ENCODE measurements at places on chromosomes 16 and 17.

- DNase-seq: no peak
Measured at GRCh38 chr17:3803308-3803640, 2.3 kb upstream of the ITGAE start.

DNA sequence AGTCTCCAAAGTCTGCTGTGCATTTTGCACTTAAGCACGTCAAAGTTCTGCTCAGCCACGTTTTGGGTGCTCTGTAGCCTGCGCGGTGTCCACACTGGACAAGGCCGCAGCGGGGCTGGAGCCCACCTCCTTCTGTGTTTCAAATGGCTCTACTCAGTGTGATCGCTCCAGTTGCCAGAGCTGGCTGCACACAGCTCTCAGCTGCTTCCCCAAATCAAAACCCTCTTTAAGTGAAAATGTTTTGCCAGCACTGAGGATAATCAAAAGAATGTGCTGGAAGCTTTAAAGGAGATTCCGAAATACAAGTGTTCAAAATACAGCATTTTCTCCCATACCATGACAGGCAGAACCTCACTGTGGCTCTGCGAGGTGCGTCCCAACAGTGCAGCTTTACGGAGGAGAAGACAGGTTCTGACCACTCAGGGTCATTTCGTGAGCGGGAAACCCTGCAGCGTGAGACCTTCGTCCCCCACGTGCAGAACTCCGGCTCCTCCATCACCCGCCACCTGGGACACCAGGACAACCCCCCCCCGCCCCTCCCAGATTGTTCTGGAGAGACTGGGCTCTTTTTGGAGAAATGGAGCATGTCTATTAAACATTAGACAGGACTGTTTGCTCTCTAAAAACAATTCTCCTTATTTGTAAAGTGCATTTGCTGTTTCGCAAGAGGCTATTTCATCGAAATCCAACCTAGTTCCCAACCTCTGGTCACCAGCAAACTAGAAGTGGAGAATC, 16.6 kb downstream of the TBC1D16 start:
- no peak for DNase-seq

- no peak for DNase-seq
Measured at GRCh38 chr16:87956365-87957231, 5.4 kb downstream of the BANP start.

DNA sequence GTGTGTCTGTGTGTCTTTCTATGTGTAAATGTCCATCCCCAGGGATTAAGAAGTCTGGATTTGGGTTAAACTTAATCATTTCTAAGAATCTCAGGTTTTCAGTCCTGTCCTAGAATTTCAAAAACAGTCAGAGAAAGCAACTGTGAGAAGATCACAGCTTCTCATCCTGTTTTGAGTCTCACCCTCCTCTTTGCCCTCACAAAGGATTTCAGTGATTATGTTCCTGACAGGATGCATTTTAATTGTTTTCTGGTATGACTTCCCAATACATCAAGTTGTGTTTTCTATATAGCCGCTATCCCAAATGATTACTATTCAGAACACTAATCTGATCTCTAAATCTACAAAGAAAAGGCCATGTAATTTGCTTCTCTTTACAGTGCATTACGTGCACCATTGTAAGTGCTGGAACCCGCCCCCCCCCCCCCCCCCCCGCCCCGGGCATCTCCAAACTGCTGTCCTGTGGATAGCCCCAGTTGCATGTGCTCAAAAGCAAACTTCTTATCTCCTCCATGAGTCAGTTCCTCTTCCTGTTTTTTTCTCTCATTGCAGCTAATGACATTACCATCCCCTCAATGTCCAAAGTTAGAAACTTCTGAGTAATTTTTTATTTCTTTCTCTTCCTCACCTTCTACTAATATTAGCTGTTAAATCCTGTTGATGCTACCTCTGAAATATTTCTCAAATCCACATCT, 73.9 kb downstream of the CDH13 start:
- no peak for DNase-seq

GRCh38 chr17:42584880-42585279, 7.4 kb upstream of the PSMC3IP start:
- DNase-seq: no peak

DNA sequence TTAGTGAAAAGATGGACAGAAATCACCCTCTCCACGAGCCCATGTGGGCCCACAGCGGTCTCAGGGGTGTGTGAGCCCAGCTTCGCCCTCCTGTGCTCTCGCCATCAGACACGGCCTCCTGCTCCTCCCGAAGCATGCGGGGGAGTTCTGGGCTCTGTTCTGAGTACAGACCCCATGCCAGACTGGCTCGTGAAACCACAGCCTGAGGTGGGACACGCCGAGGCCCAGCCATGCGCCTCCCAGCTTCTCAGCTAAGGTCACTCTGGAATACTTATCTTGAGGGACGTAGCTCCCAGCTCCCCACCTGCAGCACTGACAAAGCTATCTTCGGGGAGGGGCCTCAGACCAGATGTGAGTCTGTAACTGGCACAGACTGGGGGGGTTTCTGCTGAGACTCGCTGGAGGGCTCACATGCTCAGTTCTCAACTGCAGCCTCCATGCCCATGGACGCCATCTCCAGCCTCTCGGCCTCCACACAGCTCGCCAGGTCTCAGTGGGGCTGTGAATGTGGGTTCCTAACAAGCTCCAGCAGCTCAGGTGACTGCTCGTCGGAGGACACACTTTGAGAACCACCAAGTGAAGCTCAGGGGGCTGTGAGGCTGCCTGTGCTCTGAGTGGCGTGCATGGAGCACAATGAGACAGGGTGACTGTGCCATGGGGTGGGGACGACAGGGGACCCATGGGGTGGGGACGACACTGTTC, 95.2 kb downstream of the ZNF778 start:
- DNase-seq: no peak

GRCh38 chr17:33373273-33373672, 80.2 kb upstream of the ASIC2 start:
- DNase-seq: no peak

DNA sequence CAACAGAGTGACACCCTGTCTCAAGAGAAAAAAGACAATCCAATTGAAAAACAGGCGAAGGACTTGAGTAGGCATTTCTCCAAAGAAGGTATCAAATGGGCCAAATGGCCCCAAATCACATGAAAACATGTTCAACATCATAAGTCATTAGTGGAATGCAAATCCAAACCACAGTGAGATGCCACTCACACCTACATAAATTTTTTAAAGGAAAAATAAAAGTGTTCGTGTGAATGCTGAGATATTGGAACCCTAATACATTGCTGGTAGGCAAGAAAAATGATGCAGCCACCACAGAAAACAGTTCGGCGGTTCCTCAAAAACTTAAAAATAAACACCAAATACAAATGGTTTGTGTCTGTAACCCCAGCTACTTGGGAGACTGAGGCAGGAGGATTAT, 45.2 kb downstream of the PIGL start:
- DNase-seq: no peak

GRCh38 chr16:22764662-22765327, 49.2 kb upstream of the HS3ST2 start:
- no peak for DNase-seq

DNA sequence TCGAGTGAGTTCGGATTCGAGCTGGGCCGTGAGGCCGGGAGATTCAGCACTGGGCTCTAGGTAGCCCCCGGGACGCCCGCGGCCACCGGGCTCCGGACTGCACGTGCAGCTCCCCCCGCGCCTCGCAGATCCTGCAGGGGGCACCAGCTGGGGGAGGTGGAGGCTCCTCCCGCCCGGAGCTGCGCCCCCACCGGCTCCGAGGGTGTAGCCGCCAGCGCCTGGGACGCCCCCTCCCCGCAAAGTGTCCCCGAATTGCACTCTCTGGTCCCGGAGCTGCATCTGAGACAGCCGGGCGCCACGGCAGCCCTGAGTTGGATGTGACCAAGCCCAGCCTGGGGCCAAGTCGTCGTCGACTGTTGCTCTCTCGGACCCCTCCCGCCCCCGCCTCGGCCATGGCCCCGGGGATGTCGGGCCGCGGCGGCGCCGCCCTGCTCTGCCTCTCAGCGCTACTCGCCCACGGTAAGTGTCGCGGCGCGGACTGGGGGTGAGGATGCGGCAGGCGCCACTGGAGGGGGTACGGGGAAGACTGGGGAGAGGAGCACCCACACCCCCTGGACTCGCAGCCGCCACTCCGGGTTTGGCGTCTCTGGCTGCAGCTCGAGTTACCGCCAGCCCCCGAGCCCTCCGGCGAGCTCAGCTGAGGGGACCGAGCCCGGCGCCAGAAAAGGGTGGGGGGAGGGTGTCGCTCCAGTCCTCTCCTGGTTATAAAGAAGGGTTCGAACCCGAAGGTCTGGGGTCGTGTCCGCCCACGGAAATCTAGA, 1.5 kb downstream of the TMEM132E start:
- no peak for DNase-seq

GRCh38 chr17:44097110-44097958, 26.1 kb downstream of the HDAC5 start:
- no peak for DNase-seq

GRCh38 chr17:69646729-69647128, 232.2 kb downstream of the MAP2K6 start:
- DNase-seq: no peak

- no peak for DNase-seq
Measured at GRCh38 chr17:50362661-50363060, 10.3 kb downstream of the MRPL27 start.

- no peak for DNase-seq
Measured at GRCh38 chr17:75645889-75646637, 12.8 kb downstream of the SMIM5 start.

DNA sequence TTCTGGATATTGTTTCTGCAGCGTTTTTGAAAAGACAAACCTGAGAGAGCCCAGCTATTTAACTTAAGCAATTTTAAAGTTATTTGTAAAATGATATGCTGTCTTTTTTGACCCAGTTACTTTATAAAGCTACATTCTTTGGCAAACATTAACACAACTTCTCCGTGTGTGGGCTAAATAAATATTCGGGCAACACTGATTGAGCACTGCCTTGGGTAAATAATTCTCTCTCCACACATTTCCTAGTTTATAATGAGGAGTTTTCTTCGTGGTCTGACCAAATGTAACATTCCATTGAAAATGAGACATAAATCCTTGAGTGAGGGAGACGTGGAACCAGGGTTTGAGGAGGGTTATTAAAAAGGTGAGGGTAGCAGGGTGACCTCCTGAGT, 142.8 kb downstream of the WWOX start:
- DNase-seq: no peak

- no peak for DNase-seq
Measured at GRCh38 chr17:59775786-59776350, 68.4 kb downstream of the VMP1 start.

GRCh38 chr17:50689251-50689650, 18.5 kb downstream of the ANKRD40 start:
- no peak for DNase-seq

- no peak for DNase-seq
Measured at GRCh38 chr16:75029854-75030253, 31.0 kb downstream of the ZNRF1 start.

DNA sequence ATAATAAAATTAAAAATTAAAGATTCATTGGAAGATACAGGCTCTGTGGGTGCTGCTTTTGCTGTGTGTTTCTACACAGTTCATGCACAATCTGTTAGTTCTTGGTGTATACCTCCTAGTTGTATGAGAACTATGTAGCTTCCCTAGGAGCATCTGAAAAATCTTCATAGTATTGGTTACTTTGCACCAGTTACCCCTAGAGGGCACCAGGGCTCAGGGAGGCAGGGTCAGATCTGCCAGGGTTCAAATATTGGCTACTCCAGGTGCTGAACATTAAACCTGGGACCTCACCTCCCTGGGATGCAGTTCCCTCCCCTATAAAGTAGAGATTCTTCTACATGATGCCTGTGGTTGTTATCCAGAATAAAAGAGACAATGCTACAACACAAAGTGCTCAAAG, 583.0 kb upstream of the CDH11 start:
- DNase-seq: no peak

GRCh38 chr17:66834919-66835454, at the start of gene CACNG5:
TSS of gene CACNG5 (plus strand) at chr17:66835117. CDS start at chr17:66877333, 42,216 bp downstream.
- no peak for DNase-seq

DNA sequence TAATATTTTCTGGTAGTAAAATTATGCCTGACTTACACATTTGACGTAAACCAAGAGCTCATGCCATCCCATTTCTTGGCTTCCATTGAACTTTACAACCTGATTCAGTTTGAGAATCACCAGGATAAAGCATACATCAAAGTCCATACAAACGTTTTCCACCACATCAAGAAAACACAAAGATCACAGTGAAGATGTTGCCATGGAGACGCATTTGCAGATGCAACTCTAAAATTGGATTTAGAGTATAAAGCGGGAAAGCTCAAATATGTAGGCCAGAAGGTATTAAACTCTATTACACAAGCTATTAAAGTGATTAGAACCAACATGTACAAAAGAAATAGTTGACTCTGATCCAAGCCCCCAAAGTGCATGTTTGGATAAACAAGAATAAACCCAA, 10.4 kb downstream of the C16orf46 start:
- DNase-seq: no peak

- no peak for DNase-seq
Measured at GRCh38 chr17:79797492-79798298, 818 bp upstream of the CBX8 start.

- no peak for DNase-seq
Measured at GRCh38 chr17:79668344-79669250, 57.7 kb upstream of the RBFOX3 start.

DNA sequence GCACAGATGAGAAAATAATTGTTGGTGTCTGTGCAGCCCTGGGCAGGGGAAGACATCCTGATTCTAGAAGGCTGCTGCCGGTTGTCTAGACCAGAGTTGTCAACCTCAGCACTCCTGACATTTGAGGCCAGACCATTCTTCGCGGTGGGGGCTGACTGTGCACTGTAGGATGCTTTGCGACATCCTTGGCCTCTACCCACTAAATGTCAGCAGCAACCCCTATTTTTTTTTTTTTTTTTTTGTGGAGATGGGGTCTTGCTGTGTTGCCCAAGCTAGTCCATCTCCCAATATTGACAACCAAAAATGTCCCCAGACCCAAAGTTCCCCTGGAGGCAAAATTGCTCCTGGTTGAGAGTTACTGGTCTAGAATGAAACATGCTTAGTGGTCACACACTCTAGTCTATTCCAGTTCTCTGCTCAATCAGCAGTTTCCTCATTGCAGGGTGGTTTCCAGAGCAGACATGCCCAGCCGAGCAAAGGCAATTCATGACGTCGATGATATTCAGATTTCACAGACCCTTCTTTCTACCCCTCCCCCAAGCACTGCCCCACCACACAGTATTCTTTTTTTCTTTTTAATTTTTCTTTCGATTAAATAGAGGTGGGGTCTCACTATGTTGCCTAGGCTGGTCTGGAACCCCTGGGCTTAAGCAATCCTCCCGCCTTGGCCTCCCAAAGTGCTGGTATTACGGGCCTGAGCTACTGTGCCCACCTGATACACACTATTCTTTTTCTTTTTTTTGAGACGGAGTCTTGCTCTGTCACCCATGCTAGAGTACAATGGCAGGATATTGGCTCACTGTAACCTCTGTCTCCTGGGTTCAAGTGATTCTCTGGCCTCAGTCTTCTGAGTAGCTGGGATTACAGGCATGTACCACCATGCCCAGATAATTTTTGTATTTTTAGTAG, 9.0 kb downstream of the C17orf99 start:
- DNase-seq: no peak

- no peak for DNase-seq
Measured at GRCh38 chr16:87584271-87584670, 18.0 kb upstream of the JPH3 start.

DNA sequence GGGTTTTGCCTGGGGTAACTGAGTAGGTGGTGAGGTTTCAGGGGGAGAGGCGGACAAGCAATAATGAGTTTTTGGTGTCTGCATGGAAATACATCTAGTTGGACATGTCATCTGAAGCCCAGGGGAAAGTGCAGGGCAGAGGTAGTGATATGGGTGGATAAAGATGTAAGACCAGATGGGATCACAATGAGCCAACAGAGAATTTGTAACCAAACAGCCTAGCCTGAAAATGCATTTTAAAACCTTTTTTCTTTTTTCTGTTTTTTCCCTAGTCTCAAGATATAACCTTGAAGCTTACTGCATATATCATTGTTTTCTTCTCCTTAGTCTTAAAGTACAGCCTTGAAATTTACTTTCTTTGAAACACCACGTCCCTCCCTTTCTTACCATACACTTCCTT, 3.7 kb upstream of the ZNF19 start:
- no peak for DNase-seq
